ENCODE measurements at places on chromosomes 4 and X. TPM values are rescaled to one million over a fixed set of nuclear protein-coding genes. Genes with fewer than 3 reads are reported as not detected.

Gene NUP54
- total RNA-seq, result 15.7 TPM

Gene TSPYL2
- 68.7 TPM for total RNA-seq

Gene NEUROG2
- total RNA-seq, result not detected

Gene TEX13D
- total RNA-seq, result not detected

Gene SLC49A3
- 1.3 TPM for total RNA-seq

Gene TEX13B
- not detected for total RNA-seq

Gene GAB3
- 2.2 TPM for total RNA-seq

Gene MPC1L
- total RNA-seq, result not detected

DNA sequence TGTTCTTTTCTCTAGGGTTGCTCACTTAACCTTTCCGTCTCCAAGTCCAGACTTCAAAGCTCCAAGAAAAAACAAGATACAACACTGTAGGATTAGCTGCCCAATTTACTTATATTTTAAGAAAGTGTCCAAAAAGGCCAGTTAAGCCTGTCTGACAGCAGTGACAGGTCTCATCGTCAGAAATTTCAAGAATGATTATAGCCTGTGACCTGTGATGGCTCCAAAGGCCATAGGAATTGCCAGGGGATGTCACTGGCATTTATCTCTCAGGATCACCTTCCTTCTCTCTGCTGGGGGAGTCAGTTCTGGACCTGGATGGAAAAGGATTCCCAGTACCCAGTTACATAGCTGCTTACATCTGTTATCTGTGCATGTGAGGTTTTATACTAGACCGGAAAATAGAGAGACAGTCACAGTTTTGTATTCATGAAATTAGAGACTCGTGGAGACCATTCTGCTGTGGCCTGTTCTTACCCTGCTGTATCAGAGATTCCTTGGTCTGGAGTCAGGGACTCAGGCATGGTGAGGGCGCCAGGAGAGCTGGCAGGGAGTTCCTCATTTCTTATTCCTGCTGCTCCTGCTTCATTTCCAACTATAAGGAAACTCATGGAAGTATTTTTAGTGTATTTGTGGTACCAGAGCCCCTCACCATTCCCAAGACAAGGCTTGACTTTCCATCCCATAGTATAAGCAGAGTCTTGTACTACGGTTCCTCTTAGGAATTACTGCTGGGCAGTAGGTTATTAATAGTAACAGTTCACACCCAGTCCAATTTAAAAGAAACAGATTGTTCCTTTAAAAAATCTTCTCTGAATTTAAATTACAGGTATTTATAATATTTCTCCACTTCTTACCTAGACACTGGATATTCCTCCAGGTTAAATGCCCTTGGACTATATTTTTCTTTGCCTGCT is 220.8 kb downstream of the SHROOM3 start:
- no peak for DNase-seq

- DNase-seq, result no peak
Observed at GRCh38 chr4:91064157-91064853, 937.1 kb downstream of the CCSER1 start.

- DNase-seq, result no peak
Observed at GRCh38 chrX:123728016-123728415, 4.8 kb downstream of the THOC2 start.

DNA sequence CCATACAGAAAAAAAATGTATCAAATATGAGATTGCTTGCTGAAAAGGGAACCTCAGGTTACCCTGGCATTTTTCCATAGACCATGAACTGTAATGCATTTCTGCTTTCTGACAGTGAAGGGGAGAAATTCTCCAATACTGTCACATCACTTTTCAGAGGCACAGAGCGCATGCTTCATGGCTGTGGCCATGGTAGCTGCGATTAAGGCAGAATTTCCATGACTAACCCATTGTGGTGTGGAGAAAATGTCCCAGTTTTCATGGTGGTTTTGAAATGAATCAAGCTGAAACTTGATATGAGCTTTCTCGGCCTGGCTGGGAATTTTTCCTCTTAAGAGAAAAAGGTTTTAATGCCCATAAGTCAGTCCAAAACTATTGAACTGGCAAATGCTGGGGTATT is 39.5 kb upstream of the MAP3K15 start:
- no peak for DNase-seq

DNA sequence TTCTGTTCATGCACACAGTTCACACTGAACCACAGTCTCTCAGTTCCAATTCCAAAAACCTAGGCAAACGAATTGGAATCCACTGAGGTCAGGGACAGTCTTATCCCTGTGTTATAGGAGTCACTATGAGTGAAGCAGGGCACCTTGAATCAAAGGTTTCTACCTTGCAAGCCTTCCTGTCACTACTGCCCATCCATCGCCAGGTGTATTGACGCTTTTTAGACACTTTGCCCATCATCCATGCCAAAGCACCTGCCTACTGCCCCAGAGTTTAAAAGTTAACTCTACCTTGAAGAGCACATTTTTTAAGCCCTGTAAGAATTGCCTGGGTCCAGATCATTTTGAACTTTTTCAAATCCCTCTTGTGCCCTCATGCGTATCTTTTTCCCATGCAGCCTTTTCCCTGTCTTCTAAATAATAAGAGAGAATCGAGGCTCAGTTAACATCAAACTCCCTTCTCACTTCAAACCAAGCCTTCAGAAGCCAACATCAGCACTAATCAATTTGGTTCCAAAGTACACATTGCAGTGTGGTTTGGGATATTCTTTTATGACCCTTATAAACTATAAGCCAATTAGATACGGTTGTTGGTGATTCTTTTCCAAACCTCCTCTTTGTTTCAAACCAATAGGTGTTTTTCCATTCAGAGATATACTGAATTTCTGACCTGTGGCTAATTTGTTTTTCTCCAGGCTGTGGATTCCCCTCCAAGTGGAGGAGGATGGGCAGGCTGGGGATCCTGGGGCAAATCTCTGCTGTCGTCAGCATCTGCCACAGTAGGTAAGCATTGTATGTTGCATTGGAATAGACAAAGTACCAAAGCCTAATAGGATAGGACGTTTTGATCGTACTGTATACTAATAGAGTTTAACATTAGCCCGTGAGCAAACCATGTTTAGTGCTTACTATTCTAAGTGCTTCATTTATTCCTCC is 23.7 kb downstream of the FAM114A1 start:
- no peak for DNase-seq

- DNase-seq, result no peak
Observed at GRCh38 chr4:7068883-7069282, 1.0 kb upstream of the GRPEL1 start.

GRCh38 chrX:70554081-70554480 is 109.4 kb downstream of the DLG3 start:
- no peak for DNase-seq

DNA sequence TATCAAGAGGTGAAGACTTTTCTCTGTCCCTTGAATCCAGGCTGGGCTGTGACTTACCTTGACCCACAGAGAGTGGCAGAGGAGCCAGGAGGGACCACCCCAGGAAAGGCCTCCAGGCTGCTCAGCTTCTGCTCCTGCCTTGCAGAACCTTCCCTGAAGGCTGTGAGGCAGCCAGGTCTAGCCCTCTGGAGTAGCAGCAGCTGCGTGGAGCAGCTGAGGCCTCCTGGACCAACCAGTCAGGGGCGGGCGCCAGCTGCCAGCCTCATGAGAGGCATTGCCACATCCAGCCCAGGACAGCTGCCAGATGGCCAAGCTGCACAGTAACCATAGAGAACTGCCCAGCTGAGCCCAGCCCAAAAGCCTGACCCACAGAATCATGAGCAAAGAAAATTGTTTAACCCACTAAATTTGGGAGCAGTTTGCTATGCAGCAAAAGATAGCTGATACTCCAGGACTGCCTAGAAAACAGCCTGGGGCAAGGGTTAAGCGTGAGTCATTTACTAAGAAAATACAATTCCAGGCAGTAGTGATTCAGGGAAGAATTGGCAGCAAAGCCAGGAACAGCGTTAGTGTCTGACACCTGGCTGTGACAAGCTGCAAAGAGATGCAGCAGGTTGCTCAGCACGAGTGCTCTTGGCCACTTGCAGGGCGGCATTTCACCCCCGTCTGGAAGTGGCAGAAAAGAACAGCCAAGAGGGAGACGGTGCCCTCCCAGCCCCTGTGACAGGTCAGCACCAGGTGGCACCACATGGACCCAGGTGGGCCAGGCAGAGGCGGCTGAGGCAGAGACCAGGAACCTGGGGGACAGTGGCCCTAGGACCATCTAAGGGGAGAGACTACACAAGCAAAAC is 14.7 kb upstream of the PDE6B start:
- DNase-seq, result no peak

DNA sequence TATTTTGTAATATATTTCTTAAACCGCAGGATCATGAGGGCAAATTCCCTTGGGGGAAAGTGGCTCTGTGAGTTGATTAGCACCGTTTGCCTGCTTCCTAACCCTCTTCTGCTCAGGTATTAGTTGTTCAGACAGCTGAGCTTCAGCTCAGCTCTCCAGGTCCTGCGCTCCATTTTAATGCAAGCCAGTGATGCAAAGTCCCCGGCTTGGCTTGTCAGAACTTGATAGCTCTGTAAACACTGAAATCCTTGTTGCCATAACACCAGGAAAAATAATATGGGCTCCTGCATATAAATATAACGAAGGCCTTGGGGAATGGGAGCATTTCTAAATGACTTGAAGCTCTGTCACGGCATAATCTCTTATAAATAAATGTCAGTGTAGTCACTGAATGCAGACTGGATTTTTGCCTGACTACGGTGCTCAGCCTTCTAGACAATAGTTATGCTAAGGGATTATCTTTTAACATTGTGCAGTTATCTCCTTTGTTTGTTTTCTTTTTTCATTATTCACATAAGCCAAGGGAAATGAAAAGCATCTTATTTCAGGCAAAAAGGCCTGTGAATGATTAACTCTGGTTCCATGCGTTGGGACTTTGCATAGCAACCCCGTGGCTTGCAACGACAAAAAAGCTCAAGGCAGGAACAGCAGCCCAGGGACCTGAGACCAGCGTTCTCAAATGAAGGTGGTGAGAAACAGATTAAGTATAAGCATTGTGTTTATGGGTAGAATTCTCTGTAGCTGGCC is 253.2 kb downstream of the SPRY1 start:
- peak; percentile 29 for DNase-seq

- no peak for DNase-seq
Observed at GRCh38 chr4:151522866-151523519, 114.0 kb downstream of the FHIP1A start.

DNA sequence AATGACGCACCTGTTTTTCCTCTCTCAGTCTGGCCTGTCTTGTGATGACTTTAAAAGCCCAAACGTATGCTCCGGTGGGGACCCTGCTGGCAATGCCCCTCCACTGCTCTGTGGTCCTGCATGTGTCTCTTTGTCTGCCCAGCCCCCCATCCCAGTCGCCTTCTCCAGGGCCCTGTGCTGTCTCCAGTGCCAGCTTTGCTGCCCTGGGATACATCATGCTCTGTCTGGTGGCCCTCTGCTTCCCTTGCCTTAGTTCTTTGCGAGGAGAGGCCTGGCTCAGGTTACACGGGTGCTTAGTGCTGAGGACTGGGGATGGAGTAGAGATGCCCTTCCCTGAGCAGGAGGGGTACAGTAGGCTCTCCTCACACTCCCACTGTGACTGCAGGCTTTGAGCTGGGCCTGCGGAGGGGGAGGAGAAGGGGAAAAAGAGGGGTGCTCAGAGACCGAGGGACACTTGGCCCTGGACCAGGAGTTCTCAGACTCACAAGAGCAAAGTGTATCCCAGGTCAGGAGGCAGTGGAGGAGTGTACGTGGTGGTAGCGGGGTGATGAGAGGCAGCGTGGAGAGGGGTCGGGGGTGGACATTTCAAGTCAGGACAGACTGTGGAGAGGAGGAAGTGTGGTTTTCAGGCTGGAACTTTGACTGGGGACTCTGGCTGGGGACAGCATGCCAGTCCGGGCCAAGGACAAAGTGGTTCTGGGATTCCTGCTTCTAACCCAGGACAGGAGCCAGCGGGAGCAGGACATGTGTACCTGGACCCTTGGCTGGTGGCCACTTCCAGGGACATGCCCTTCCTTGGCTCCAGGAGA is 2.8 kb downstream of the APLN start:
- DNase-seq, result no peak

GRCh38 chrX:37716602-37717001 is 31.0 kb downstream of the XK start:
- DNase-seq, result no peak

DNA sequence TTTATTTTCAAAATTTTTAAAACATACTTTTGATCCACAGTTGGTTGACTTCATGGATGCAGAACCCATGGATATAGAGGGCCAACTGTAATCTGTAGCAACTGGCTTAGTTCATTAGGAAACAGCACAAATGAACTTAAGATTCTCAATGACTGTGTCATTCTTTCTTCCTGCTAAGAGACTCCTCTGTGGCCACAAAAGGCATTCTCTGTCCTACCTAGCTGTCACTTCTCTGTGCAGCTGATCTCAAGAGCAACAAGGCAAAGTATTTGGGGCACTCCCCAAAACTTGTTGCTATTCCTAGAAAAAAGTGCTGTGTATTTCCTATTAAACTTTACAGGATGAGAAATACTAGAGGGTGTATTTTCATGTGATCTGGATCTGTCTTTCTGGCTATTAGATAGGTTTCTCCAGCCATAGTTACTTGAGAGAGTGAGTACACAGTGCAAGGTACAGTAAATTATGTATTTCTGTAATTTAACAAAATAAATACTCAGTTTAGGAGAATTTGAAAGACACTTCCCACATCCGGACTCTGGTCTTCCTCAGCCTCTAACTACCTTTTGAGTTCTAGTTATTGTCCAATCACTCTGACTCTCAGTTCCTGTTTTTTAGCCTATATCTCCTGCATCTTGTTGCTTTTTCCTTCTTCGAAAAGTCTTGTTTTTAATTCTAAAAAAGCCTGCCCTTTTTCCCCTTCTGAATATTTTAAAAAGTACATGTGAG is 21.8 kb downstream of the TLR2 start:
- DNase-seq, result no peak

DNA sequence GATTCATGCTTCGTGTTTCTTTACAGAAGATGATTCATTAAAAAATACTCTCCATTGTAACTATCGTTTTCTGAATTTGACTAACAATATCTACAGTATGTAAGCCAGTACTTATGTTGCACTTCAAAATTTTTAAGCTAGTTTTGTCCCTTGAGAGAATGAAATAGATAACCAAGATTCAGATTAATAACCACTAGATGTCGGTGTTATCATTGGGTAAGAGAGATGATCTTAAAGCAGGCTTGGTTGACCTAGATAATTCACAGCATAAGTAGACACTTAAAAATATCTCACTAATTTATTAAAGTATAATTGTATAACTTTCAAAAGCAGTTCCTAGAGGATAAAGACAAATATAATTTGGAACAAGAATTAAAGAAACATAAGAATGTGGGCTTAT is 430.9 kb downstream of the C4orf33 start:
- DNase-seq, result no peak

DNA sequence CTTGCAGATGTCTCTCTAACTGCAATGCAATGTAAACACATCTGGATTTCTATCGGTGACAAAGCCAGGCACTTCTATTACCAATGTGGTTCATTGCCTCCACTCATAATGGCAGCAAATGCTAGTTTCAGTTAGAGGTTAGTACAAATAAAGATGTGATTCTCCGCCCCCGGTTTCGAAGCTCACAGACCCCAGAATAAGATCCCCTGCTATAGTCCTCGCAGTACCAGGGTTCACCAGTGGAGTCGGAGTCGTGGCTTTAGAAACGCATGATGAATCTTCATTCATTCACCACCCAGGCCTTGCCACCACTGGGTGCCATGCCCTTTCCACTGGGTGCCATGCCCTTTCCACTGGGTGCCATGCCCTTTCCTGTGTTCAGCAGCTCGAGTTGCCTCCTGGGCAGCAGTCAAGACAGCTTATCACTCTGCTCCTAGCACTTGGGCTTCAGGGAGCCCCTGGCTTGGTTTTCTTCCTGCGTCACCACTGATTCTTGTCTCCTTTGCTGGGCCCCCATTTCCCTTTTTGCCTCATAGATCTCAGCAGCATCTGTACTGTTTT is 3.5 kb upstream of the NAA10 start:
- DNase-seq, result no peak

GRCh38 chr4:8779490-8779932 is 92.1 kb downstream of the HMX1 start:
- DNase-seq, result no peak

- no peak for DNase-seq
Observed at GRCh38 chrX:40867352-40867751, 132.0 kb upstream of the MED14 start.
